ENCODE measurements at places on chromosomes 13 and 19. TPM values are rescaled to one million over a fixed set of nuclear protein-coding genes. Genes with fewer than 3 reads are reported as not detected.

DNA sequence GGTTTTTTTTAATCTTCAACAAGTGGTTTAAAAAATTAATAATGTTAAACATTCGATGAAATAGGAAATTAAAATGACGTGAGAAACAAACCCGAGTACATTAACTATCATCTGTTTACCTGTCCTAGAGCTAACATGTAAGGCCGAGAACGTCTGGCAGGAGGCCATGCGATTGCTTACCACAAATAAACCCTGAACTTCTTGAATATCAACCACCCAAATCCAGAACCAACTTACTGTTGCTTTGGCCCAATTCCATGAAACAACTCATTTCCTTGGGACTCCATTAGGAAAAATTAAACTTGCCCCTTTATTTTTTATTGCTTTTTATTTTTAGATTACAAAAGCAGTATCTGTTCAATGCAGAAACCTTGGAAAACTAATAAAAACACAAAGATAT lies 228.9 kb upstream of the IRS2 start:
- no peak for DNase-seq

GRCh38 chr13:53068585-53069520 lies 40.2 kb downstream of the OLFM4 start:
- DNase-seq = no peak

- no peak for DNase-seq
Measured at GRCh38 chr13:62014299-62014698, 598.6 kb upstream of the PCDH20 start.

DNA sequence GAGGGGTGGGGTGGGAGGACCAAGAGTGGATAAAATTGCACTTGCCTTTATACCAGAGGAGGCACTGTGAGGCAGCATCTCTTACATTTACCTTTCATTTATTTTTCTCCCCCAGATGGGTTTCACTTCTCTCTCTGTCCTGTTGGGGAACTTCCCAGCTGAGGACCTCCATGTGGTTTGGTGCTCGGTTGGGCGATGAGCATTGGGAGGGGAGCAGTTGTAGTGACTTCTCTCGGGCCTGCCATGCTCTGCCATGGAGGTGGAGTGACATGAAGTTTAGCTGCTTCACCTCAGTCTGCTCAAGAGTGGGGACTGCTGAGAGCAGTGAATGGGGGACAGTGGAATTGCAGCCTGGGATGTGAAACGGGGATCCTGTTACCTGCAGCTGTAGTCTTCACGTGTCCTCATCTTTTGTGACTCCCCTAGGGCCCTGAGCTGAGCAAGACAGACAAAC lies 23.1 kb upstream of the CXCL17 start:
- no peak for DNase-seq

DNA sequence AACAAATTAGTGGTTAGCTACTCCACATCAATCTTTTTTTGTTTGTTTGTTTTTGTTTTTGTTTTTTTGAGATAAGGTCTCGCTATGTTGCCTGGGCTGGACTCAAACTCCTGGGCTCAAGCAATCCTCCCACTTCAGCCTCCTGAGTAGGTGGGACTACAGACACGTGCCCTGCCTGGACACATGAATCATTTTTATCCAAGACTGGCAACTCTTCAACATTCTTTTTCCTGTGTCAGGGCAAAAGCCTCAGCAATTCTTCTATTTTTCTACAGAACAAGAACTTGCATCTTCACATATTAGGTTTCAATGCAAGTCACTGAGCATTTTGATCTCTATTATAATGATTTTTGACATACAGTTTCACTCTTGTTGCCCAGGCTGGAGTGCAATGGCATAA lies 76.8 kb upstream of the LRCH1 start:
- DNase-seq = no peak

- no peak for DNase-seq
Measured at GRCh38 chr13:106799781-106800335, 231.9 kb upstream of the ARGLU1 start.

GRCh38 chr19:23916991-23917390 lies 2.3 kb downstream of the ZNF726 start:
- DNase-seq = no peak

Gene ACTMAP
- 35.9 TPM for total RNA-seq

DNA sequence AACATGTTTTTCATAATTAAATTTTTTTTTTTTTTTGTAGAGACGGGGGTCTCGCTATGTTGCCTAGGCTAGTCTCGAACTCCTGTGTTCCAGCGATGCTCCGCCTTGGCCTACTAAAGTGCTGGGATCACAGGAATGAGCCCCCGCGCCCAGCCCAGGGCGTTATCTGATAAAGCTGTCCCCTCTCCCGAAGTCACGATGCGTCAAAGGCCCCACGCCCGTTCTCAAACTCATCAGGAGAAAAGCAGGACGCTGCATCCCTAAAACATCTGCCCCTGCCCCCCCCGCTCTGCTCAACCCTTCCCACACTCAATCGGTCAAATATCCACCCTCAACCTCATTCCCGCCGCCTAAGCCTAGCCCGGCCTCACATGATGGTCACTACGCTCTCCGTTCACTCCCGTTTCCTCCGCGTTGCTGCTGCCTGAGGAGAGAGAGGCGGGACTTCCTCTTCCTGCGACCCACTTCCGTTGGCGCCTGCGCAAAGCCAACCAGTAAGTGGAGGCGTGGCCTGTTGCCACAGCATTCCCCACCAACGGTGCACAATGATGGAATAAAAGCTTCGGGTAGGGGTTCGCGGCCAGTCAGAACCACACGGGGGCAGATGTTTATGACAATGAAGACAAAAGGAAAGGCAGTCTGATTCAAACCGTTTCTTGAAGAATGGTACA lies at the start of gene SNRPD2:
TSS of gene SNRPD2 (minus strand) at position 438 of the 671 bp plus-strand sequence. CDS start at position 373, 65 bp downstream.
- peak; percentile 94 for DNase-seq

Gene TNFRSF19
- 0.13 TPM for total RNA-seq

DNA sequence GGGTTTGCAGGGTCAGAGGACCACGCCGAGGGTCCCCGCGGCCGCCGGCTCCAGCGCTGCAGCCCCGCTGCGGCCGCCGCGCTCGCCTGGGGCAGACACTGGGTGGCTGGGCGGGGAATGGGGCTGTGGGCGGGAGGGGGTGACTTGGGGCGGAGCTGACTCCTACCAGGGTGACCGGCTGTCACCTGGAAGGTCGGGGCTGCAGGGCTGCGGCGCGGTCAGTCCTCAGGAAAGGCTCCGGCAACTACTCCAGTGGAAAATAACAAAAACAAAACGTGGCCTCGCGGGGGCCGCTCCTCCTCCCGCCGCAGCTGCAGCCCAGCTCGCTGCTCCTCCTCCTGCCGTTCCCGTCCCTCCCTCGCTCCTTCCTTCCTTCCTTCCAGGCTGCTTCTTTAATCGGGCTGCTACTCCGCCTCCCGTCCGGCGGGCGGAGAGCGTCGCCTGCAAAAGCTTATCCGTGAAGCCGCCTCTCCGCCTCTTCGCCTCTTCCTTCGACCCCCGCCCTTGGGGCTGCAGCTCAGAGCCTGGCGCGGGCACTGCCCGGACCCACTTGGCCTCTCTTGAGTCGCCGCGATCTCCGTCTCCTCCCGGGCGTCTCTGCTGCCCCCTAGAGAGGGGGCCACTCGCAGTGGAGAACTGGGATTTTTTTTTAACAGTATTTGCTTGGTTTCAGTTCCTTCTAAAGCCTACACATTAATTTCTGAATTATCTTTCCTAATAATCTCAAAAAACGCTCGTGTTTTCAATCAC lies at the start of gene TBC1D4:
TSS of gene TBC1D4 (minus strand) at position 100 of the 750 bp plus-strand sequence. CDS start 402 bp downstream, outside the sequence.
- peak; percentile 89 for DNase-seq

Gene CEACAM19
- total RNA-seq = 8.0 TPM

GRCh38 chr19:18593367-18594095 lies 4.9 kb downstream of the REX1BD start:
- DNase-seq = no peak

- no peak for DNase-seq
Measured at GRCh38 chr13:27406178-27406939, 18.1 kb upstream of the GTF3A start.

Gene WTIP
- 0.50 TPM for total RNA-seq

Gene AMER2
- not detected for total RNA-seq

DNA sequence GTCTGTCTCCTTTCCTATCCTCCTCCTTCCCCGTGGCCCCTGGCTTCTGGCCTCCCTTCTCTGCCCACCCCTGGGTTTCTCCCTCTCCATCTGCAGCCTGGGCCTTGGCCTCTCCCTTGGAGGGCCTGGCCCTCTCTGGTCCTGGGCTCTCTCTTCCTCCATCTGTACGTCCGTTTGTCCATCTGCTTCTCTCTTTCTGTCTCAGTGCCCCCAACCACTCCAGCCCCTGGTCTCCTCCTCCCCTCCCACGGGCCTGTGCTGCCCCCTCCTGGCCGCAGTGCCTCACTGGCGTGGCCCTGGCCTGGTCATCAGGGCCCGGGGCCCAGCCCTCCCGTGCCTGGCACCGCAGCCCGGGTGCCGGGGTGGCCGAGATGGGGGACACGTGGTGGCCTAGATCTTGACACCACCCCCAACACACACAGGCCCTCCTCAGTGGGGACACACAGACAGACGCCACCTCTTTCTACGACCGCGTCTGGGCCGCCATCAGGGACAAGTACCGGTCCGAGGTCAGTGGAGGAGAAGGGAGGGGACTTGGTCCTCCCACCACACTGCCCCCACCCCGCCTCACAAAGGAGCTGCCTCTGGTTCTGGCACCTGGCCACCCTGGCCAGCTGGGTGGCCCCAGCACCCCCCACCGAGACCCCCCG lies 11.3 kb downstream of the PRKCSH start:
- DNase-seq = no peak

DNA sequence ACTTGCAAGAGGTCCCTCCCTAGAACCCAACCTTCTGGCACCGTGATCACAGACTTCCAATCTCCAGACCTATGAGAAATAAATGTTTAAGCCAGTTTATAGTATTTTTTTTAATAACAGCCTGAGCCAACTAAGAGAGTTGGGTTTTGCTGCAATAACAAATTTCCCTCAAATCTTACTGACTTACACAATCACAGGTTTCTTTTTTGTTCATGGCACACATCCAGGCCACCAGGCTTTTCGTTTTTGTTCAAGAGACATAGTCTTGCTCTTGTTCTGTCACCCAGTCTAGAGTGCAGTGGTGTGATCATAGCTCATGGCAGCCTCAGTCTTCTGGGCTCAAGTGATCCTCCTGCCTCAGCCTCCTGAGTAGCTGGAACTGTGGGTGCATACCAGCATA lies 2.0 kb upstream of the SELENOV start:
- DNase-seq = no peak

- no peak for DNase-seq
Measured at GRCh38 chr19:11843722-11844121, 4.8 kb upstream of the ZNF439 start.

GRCh38 chr13:50453188-50453587 lies 390.3 kb downstream of the DLEU7 start:
- DNase-seq = no peak

Gene ATXN8OS
- total RNA-seq = not detected

GRCh38 chr19:7376151-7376852 lies 27.6 kb downstream of the ARHGEF18 start:
- peak; percentile 79 for DNase-seq

GRCh38 chr19:53982611-53983010 lies 8.8 kb upstream of the CACNG6 start:
- no peak for DNase-seq

DNA sequence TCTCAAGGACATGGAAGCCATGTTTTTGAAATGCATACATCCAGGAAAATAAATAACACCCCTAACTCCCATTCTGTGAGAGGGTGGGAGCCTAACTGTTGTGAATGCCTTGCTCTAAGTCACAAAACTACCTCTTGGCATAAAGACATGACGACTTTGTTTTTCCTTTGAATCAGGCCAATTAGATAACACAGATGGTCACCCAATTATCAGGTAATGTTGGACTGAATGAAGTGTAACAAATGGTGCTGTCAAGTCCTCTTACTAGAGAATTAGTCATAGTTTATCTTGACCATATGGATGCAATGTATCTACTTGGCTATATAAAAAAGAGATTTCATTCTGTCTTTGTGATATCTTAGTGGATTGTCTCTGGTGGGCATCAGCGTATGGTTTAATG lies 553.6 kb upstream of the ATXN8OS start:
- DNase-seq = no peak

GRCh38 chr13:53206455-53206854 lies 177.8 kb downstream of the OLFM4 start:
- no peak for DNase-seq

Gene COL5A3
- total RNA-seq = not detected

GRCh38 chr19:15926484-15926883 lies 7.8 kb downstream of the CYP4F11 start:
- no peak for DNase-seq

DNA sequence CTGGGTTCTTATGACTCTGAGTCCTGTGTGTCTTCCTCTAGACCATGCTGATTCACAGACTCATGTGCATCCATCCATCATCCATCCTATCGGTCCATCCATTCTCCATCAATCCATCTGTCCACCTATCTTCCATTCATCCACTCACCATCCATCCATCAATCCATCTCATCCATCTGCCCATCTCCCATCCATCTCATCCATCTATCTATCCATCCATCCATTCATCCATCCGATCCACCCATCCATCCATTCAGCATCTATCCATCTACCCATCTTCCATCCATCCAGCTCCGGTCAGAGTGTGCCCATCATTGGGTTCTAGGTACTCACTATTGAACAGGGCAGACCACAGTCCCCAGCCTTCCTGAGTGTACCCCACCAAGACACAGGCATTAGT lies 75.6 kb downstream of the SLC7A1 start:
- DNase-seq = no peak

GRCh38 chr19:19626516-19627472 lies 1.2 kb downstream of the LPAR2 start:
- DNase-seq = no peak

Gene AMH
- 6.9 TPM for total RNA-seq

DNA sequence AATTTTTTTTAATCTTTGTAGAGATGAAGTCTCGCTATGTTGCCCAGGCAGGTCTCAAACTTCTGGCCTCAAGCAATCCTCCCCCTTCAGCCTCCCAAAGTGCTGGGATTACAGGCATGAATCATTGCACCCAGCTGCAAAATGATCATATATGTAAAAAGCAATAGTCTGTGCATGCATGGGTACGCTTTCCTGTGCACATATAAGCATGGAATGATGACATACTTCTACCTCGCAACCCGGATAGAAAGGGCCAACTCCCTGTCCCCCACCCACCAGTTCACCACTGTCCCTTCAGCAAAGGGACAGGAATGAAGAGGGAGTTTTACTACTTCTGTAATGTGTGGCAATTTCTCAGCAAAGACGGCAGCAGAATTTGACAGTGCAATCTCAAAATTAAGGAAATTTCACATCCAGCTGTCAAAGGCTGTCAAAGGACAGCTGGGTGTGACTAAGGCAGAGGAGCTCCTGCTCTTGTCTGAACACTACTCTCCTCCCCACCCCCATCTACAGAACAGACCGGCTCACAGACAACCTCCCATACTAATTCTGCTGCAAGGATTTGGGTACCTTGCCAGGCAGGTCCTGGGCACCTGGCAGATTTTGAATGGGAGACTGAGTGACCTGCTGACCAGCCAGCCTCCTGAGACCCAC lies 95.6 kb downstream of the TSHZ3 start:
- DNase-seq = no peak

Gene NOVA2
- total RNA-seq = not detected

Measured in PC-9 (cell line).